Ascending aorta (tissue), 2 donors: ENCODE measurements at places on chromosomes 12 and 14.
A peak's percentile ranks its signal among the peaks of the same experiment; 100 is the strongest.

DNA sequence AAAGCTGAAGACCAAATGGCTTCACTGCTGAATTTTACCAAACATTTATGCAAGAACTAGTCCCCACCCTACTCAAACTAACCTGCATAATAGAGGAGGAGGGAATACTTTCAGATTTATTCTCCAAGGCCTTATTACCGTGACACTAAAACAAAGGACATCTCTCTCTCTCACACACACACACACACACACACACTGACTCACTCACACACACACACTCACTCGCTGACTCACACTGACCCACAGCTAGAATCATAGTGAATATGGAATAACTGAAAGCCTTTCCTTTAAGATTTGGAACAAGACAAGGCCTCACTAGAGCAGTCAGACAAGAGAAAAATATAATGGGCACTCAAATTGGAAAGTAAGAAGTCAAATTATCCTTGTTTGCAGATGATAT lies 1014.1 kb downstream of the TMTC2 start:
- H3K27ac ChIP-seq, result no peak overlapping the region
- no peaks in the 10 kb centered on the region for H3K4me1 ChIP-seq
- no peak overlapping the region for H3K4me3 ChIP-seq
- no peak for DNase-seq
- H3K27me3 ChIP-seq, result no peaks in the 10 kb centered on the region
- H3K36me3 ChIP-seq, result no peaks in the 10 kb centered on the region

DNA sequence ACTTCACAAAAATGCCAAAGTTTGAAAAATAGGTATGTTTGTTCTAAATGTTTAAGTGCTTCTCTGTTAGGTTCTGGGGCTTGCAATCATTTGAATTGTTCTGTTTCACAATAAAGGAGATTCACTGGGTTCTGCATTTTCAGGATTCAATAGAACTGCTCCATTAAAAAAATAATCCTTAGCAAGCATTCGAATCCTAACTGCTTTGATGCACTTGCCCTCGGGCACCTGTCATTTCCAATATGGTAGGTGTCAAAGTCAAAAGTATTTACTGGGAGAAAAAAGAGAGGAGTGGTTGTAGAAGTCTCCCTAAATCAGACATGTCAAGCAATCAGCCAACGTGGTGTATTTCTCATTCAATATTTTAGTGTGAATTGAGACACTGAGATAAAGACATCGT lies 5.5 kb downstream of the APOLD1 start:
- no peak overlapping the region for H3K27ac ChIP-seq
- no peak for DNase-seq
- H3K4me1 ChIP-seq, result peaks cover 3% of the 10 kb centered on the region
- H3K4me3 ChIP-seq, result no peak overlapping the region
- no peaks in the 10 kb centered on the region for H3K36me3 ChIP-seq
- no peaks in the 10 kb centered on the region for H3K27me3 ChIP-seq

DNA sequence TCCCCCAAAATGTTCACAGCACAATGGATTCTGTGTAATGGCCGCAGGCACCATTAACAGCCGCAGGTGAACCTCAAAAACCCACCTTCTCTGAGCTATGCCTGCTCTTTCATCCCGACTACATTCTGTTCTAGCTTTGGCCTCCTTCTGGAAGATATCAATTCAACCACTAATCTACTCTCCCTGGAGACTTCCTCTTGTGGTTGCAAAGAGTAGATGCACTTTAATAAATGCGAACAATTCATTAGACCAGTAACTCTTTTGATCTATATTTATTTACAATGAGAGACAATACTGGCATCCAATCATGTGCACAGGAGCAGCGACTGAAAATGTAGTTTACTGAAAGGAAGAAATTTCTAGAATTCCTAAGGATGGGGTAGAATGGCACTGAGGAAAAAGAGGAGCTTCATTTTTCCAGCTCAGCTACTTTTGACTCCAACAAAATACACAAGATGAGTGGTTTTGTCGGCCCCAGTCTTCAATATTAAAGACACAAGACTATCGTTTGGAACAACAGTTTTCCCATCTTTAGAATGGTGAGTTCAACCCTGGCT lies 5.3 kb downstream of the GRIN2B start:
- no peaks in the 10 kb centered on the region for H3K36me3 ChIP-seq
- H3K4me1 ChIP-seq, result peaks cover 2% of the 10 kb centered on the region
- H3K27me3 ChIP-seq, result no peaks in the 10 kb centered on the region
- no peak overlapping the region for H3K4me3 ChIP-seq

- no peaks in the 10 kb centered on the region for H3K4me1 ChIP-seq
- H3K36me3 ChIP-seq, result no peaks in the 10 kb centered on the region
- no peak for DNase-seq
- H3K27me3 ChIP-seq, result no peaks in the 10 kb centered on the region
- no peak overlapping the region for H3K27ac ChIP-seq
Measured at GRCh38 chr14:32251530-32251929, 48.5 kb upstream of the RNU6-8 start.

DNA sequence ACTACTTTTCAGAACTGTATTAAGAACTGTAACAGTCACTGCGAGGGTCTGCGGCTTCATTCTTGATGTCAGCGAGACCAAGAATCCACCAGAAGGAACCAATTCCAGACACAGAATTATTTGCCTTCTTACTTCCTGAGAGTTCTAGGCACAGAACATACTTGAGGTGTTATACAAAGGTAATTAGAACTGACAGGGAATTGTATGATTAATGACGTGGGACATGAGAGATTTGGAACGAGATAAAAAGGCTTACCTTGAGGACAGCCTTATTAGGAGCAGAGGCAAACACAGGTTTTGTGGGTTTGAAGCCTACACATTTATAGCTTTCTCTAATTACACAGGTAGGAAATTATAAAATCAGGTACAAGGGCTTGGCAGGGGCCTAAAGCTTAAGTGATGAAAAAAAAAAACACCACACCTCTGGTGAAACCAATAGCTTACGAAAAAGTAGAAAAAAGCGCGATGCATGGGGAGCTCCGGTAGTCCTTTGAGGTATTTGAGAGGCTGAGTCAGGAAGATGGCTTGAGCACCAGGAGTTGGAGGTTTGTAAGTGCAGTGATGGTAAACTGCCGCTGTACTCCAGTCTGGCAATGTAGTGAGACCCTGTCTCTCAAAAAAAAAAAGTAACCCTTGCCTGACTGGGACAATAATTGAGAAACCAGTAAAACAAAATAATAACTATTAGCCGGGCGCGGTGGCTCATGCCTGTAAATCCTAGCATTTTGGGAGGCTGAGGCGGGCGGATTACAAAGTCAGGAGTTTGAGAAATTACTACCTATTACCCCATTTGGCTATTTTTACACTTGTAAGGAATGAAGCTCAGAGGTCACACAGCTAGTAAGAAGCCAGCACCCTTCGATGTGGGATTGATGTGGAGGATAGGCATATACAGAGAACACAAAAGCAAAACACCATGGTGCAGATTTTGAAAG lies 795 bp upstream of the ACOT2 start:
- no peaks in the 10 kb centered on the region for H3K36me3 ChIP-seq
- H3K27me3 ChIP-seq, result no peaks in the 10 kb centered on the region
- H3K4me1 ChIP-seq, result peaks cover 26% of the 10 kb centered on the region
- no peak for DNase-seq
- peak overlapping the region; percentile 83 for H3K4me3 ChIP-seq

DNA sequence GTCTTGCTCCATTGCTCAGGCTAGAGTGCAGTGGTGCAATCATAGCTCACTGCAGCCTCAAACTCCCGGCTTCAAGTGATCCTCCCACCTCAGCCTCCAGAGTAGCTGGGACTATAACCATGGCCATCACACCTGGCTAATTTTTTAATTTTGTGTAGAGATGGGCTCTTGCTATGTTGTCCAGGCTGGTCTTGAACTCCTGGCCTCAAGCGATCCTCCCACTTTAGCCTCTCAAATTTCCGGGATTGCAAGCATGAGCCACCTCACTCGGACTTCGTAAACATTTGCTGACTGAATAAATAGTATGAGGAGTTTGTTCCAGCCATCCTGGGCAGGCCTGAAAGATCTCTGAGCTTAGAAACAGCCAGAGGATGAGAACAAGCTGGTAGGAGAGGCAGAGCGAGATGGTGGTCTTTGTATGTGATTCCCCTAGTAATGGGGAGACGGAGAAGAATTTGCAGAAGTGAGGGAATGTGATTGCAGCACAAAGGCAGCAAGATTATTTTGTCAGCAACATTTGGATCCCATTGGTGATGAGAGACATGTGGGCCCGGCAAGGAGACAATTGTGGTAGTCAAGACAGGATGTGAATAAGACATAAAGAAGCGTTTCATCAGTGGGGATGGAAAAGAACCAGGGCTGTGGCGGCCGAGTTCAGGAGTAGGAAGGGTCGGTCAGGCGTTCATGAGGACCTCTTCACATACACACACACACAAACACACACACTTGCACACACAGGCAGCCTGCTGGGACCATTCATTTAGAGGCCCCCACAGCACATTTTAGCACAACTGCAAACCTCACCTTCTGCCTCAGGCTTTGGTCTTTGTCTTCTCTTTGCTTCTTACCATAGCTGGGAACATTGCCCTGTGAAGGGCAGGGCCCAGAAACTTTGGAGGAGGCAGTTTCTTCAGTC lies 155.5 kb downstream of the ZFP36L1 start:
- no peaks in the 10 kb centered on the region for H3K36me3 ChIP-seq
- H3K4me1 ChIP-seq, result peaks cover 6% of the 10 kb centered on the region
- H3K27ac ChIP-seq, result peak overlapping the region; percentile 35
- H3K27me3 ChIP-seq, result no peaks in the 10 kb centered on the region
- no peak for DNase-seq

- H3K4me3 ChIP-seq, result no peak overlapping the region
- DNase-seq, result no peak
- H3K27ac ChIP-seq, result no peak overlapping the region
- no peaks in the 10 kb centered on the region for H3K4me1 ChIP-seq
Measured at GRCh38 chr12:38892087-38892786, 13.2 kb downstream of the CPNE8 start.

DNA sequence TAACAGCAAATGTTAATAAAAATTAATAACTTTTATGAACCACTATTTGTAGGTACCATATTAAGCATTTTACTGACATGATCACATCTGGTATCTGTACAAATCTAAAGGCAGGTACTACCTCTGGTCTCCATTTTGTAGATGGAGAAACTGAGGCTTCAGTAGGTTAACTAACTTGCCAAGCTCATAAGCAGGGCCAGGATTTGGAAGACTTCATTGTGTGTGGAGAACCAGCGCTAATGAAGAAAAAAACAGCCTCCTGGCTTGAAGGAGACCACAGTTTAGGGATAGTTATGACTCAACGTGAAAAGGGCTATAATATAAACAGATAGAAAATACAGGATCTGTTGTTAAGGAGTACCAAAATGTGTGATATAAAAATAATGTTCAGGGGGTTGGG lies 1.0 kb downstream of the NUP37 start:
- H3K27ac ChIP-seq, result no peak overlapping the region

GRCh38 chr12:95577820-95578219 lies 26.5 kb upstream of the USP44 start:
- no peaks in the 10 kb centered on the region for H3K27me3 ChIP-seq
- no peaks in the 10 kb centered on the region for H3K36me3 ChIP-seq
- no peak overlapping the region for H3K27ac ChIP-seq
- no peaks in the 10 kb centered on the region for H3K4me1 ChIP-seq
- DNase-seq, result no peak

GRCh38 chr12:22283006-22283506 lies 51.5 kb downstream of the ST8SIA1 start:
- H3K27me3 ChIP-seq, result no peaks in the 10 kb centered on the region
- DNase-seq, result no peak

- H3K36me3 ChIP-seq, result peaks cover 18% of the 10 kb centered on the region
- no peaks in the 10 kb centered on the region for H3K27me3 ChIP-seq
- DNase-seq, result no peak
- H3K4me1 ChIP-seq, result no peaks in the 10 kb centered on the region
- no peak overlapping the region for H3K4me3 ChIP-seq
Measured at GRCh38 chr14:102415671-102416070, 52.9 kb downstream of the TECPR2 start.

DNA sequence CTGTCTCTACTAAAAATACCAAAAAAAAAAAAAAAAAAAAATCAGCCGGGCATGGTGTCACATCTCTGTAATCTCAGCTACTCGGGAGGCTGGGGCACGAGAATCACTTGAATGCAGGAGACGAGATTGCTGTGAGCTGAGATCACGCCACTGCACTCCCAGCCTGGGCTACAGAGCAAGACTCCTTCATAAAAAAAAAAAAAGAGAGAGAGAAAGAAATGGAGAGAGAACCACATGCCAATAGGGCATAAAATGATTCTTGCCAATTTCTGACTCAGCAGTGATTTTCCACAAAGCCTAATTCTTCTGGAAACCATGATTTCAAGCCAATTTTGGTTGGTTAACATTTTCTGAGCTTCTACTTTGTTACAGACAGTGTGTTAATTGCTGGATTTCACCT lies 250.4 kb upstream of the SEL1L start:
- no peak overlapping the region for H3K27ac ChIP-seq
- peak; percentile 25 for DNase-seq
- H3K4me3 ChIP-seq, result no peak overlapping the region
- H3K36me3 ChIP-seq, result no peaks in the 10 kb centered on the region
- no peaks in the 10 kb centered on the region for H3K4me1 ChIP-seq

DNA sequence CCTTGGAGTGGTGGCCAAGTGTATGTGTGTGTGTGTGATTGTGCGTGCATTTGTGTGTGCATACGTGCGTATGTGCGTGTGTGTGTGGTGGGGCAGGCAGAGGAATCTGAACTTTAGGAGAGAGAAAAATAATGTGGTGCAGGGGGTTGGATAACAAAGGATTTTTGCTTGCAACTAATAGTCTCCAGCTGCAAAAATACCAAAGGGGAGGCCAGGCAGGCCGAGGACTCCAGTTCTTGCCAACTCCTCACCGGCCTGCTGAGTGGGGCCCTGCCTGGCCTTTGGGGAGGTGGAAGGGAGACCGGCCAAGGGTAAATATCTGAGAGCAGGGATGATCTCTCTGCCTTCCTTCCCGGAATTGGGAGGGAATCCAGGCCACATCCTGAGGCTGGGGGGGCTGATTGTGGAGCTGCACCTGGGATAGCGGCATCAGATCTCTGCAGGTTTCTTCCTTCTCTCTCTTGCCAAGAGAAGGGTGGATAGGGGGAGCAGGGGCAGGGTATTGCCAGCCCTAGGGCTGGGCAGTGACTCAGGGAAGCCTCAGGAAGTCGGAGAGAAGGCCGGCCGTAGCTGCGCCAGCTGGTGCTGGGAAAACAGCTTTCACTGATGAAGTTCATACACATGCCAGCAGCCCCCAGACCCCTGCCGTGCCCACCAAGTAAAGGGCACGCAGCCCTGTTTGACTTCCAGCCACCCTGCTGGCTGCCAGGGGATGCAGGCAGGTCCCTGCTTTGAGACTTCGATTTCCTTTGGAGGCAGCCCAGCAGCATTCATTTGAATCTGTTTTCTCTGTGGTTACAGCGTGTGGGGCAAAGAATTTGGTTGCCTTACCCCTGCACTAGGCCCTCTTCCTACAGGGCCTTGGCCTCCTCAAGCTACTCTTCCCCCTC lies 4.6 kb upstream of the LRP1-AS start:
- H3K4me3 ChIP-seq, result no peak overlapping the region
- DNase-seq, result no peak
- H3K36me3 ChIP-seq, result peaks cover 32% of the 10 kb centered on the region
- peak overlapping the region; percentile 89 for H3K27ac ChIP-seq
- H3K4me1 ChIP-seq, result peaks cover 61% of the 10 kb centered on the region
- no peaks in the 10 kb centered on the region for H3K27me3 ChIP-seq

- no peak for DNase-seq
- peaks cover 25% of the 10 kb centered on the region for H3K27me3 ChIP-seq
- no peaks in the 10 kb centered on the region for H3K36me3 ChIP-seq
- no peak within 1 kb of the TSS for H3K27ac ChIP-seq
- peaks cover 34% of the 10 kb centered on the region for H3K4me1 ChIP-seq
Measured at GRCh38 chr12:49346659-49347310, at the start of gene DNAJC22. Gene DNAJC22 (plus strand): TSS chr12:49346888. CDS start chr12:49348873, 1,985 bp downstream.
